HL-60 (cell line): ENCODE measurements at places on chromosomes 3 and 15.

- no peak for DNase-seq
Observed at GRCh38 chr3:57918123-57918837, 89.9 kb upstream of the FLNB start.

DNA sequence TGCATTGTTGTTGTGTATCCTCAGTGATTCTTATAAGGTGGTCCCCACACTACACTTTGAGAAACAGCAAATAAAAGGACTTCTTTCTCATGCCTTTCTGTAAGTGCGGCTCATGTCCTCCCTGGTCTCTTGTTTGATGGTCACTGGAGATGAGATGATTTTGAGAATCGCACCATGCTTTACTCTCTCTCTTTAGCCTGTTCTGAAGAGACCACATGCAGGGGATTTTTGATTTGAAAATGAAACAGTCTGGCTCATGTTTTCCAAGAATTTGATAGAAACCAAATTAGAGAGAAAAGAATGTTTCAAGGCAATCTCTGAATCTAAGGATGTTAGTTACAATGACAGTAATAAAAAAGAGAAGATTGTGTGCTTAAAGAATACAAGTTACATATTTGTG lies 18.0 kb downstream of the CLDN11 start:
- no peak for DNase-seq

- peak; percentile 2 for DNase-seq
Observed at GRCh38 chr3:102536456-102536855, 101.6 kb downstream of the ZPLD1 start.

DNA sequence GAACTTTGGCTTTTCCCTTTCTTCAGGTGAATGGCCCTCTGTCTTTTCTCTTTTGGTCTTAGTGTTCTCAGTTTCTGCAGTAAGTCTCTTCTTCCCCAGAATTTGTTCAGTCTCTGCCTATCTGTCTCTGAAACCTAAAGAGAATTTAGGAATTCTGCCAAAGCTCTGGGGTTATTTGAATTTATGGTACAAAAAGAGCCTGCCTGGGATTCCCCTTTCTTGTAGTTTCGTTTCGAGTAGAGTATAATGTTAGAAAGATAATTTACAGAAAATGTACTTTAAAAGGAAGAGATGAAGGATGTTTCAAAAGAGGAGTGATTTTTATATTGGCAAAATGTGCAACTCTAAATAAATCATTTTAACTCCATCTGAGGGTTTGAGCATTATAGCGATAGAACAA lies 247.4 kb upstream of the SATB1 start:
- no peak for DNase-seq

DNA sequence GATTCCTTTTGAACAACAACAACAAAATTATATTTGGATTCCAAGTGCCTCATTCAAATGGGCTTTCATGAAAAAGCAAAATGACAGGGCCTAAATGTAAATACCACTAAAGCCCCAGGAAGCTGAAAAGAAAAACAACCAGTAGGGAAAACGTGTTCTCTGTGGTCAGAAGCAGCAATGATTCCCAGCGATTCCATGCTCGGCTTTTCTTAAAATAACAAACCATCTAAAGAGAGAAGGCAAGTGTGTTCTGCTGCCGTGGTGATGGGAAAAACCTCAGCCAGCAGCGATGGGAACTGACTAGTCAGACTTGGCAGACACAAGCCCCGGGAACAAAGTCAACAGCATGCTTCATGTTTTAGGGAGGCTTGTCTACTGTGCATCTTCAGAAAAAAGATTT lies 153.6 kb downstream of the TNIK start:
- DNase-seq, result no peak

DNA sequence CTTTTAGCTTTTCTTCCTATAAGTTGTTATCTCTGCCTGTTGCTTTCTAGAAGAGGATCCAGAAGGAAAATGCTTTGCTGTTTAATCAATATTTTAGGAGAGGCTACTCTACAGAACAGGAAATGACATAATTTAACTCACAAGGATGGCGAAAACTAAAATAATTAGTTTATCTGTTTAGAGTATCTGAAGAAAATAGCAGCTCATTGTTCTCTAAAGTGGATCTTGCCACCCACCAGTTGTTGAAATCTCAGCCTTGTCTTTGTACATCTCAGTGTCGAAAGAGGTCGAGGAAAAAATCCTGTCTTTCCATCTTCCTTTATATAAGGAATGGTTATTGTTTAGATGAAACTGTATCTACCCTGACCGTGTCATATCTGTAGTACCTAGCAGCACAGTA lies 126.6 kb downstream of the ZNF609 start:
- no peak for DNase-seq

GRCh38 chr3:1955750-1956149 lies 142.9 kb upstream of the CNTN4 start:
- no peak for DNase-seq

DNA sequence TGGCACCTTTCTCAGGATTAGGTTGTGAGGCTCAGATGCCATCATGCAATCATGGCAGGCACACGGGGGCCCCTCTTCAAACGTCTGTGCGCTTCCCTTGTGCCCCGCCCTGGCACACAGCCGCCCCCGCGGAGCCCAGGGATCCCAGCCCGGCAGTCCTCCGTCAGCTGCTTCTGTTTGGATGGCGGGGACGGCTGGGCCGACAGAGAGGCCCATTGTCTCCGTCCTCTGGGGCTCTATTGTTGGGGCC lies 849 bp upstream of the HDAC11 start:
- DNase-seq, result no peak

GRCh38 chr3:132669256-132669777 lies 9.2 kb downstream of the UBA5 start:
- no peak for DNase-seq

DNA sequence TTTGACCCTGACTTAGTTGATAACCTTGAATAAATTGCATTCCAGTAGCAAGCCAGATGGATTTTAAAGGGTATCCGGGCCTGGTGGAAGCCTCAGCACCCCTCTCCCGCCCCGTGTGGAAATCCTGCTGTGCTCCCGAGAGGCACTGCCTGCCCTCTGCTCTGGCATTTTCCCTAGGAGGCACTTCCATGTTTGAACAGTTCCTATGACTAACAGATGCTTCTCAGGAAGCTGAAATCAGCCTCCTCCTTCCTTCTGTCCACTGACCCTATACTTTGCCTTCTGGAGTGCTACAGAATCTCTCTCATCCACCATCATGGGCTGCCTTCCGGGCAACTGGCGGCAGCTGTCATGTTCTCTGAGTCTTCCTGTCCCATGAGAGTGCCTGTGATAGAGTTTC lies 90.8 kb downstream of the GABRG3 start:
- no peak for DNase-seq

DNA sequence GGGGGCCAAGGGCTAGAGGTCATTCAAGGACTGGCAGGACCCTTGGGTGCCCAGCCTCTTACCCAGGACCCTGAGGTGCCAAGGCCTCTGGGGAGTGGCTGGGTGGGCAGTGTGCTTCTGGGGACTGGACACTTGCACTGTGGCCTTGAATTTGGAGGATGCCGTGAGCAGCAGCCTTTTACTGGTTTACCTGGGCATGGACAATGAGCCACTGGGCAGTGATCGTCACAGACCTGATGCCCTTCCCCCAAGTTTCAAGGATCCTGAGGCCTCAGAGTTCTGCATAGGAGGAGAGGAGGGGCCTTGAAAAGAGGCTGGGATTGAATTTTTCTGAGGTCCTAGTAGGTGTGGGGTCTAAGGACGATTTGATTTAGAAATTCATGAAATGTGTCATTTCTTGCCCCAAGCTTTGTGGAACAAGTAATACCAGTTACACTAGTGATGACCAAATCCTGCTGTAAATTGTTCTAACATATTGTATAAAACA lies 146.1 kb upstream of the TPM1 start:
- no peak for DNase-seq

GRCh38 chr3:178112134-178112533 lies 424.1 kb upstream of the KCNMB2 start:
- no peak for DNase-seq

DNA sequence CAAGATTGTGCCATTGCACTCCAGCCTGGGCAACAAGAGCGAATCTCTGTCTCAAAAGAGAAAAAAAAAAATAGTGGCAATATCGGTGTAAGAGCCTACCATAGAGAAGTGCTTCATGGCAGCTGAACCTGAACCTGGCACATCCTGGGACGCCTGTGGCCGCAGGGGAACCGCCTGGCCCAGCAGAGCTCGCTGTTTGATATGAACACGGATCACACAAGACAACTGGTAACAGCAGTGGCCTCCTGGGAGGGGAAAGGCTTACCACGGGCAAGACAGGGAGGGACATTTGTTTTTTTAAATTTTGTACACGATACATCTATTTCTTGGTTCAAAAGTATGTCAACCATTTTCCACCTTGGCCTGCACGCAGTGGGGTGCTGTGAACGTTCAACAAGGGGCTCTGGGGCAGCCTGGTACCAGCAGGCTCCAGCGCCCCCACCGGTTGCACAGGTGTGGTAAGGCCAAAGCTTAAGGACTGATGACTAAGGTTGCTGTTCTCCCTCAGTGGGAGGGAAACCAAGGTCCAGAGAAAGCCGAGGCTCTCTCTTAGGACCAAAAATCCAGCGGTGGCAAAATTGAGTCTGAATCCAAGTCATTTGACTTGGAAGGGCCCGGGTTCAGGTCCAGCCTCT lies 21.7 kb upstream of the EPHB3 start:
- DNase-seq, result no peak

- no peak for DNase-seq
Observed at GRCh38 chr15:25185791-25186190, 231.0 kb downstream of the SNRPN start.

DNA sequence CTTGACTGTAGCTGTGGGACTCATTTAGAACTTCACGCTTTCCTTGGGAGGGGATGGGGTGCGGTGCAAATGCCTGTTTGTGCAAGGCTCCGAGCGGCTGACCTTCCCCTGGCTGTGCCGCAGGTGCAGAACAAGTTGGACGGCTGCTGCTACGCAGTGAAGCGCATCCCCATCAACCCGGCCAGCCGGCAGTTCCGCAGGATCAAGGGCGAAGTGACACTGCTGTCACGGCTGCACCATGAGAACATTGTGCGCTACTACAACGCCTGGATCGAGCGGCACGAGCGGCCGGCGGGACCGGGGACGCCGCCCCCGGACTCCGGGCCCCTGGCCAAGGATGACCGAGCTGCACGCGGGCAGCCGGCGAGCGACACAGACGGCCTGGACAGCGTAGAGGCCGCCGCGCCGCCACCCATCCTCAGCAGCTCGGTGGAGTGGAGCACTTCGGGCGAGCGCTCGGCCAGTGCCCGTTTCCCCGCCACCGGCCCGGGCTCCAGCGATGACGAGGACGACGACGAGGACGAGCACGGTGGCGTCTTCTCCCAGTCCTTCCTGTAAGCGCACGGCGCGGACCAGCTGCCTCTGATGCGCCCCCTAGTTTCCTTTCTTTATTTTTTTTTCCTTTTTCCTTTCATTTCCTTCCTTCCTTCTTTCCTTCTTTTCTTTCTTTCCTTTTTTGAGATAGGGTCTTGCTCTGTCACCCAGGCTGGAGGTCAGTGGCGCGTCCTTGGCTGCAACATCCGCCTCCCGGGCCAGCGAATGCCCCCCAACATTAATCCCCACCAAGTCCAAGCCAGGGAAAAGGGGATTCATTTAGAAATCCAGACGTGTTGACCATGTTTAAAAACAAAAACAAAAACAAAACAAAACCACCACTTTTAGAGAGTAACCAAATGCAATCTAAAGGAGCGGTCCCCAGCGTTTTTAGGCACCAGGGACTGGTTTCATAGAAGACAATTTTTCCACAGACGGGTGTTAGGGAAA lies 42.7 kb downstream of the EIF2AK4 start:
- DNase-seq, result no peak

DNA sequence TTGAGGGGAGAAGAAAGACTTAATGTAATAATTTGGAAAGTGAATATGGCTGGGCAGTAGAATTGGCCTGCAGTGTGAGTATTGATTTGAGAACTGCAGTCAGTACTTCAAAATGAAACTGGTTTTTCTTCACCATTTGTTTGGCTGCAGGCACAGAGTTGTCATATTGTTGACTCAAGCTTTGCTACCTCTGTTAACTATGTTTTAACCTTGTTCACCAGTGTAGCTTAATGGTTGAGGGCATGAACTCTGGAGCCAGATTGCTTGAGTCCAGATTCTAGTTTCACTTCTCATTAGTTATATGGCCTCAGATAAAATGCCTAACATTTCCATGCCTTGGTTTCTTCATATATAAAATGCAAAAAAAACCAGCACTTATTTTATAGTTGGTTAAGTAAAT lies 64.1 kb downstream of the CFAP44 start:
- no peak for DNase-seq

- no peak for DNase-seq
Observed at GRCh38 chr15:48899793-48900192, 21.9 kb downstream of the EID1 start.

GRCh38 chr15:40106203-40107161 lies 2.2 kb downstream of the BMF start:
- peak; percentile 96 for DNase-seq

DNA sequence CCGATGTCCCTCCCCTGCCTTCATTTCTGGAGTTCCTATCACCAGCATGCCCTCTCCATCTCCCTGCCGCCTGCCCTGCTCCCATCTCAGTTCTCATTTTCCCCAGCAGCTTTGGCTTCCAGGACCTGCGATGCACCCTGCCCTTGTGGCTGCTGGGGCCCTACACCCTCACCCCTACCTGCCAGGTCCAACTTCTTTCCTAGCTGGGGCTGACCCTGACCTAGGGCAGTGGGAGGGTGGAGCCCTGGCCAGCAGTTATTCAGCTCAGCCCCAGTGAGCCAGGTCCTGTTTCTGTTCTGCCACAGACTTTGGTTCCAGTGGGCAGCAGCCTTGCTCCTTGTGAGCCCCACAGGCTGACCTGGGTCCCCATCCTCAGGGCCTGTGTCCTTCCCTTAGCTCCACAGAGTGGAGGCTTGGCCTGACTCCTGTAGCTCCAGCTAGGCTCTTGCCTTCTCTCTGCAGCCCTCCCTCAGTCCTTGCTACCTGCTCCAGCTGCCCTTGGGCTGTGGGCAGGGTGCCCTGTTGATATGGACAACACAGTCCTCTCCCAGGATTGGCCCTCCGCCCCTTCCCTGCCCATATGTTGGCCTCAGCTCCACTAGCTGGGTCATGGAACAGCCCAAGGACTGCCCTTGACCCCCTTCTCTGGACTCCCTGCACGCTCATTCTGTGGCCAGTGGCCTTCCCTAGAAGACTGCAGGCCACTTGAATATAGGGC lies 34.7 kb upstream of the PDE8A start:
- DNase-seq, result no peak

- DNase-seq, result peak; percentile 54
Observed at GRCh38 chr15:75801859-75802593, 41.2 kb upstream of the UBE2Q2 start.

- no peak for DNase-seq
Observed at GRCh38 chr15:33440900-33441299, 130.1 kb downstream of the RYR3 start.

DNA sequence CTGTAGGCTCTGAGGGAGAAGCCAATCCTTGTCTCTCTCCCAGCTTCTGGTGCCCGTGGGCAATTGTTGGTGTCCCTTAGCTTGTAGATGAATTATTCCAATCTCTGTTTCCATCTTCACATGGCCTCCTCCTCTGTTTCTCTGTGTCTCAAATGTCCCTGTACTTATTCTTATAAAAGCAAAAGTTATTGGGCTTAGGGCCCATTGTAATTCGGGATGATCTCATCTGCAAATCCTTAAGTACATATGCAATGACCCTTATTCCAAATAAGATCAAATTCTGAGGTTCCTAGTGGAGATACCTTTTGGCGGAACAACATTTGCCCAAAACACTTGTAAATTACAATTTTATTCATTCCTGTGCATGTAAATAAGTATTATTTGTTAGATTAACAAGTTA lies 147.4 kb upstream of the EPHA3 start:
- no peak for DNase-seq

GRCh38 chr3:194139071-194139813 lies 3.3 kb downstream of the HES1 start:
- no peak for DNase-seq
